Activated CD8-positive, alpha-beta memory T cell treated with anti-CD3 and anti-CD28 coated beads for 1 hour (primary cell): ENCODE measurements at places on chromosomes 3 and 15.

DNA sequence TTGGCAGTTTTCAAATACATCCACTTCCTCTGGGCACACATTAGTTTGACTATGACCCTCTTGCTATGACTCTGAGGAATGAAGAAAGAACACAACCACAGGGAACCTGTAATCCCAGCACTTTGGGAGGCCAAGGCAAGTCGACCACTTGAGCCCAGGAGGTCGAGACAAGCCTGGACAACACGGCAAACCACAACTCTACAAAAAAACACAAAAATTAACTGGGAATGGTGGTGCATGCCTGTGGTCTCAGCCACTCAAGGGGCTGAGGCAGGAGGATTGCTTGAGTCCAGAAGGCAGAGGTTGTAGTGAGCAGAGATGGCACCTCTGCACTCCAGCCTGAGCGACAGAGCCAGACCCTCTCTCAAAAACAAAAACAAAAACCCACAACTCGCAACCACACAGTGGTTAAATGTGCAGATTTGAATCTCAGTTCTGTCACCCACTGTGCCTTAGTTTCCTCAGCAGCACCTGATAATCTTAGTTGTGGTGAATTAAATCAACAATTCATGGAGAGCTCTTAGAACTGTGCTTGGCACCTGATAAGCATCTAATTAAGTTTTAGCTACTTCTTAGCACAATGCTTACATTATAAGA is 65.7 kb downstream of the MYLK start:
- no peak for DNase-seq

DNA sequence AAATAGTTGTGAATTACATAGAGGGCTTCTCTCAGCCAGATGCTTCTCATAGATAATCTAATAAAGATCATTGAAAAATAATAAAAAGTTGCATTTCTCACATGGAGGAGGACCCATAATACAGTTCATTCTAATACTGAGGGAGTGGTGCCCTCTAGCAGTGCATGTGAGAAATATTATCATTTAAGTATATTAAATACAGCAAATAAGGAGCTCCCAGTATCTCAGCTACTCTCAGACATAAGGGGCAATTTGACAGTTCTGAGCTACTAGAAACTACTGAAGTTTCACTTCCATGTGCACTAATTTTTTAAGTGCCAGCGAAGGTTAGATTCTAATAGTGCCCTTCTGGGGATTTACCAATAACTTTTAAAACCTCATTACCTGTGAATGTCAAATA is 188.3 kb downstream of the IL5RA start:
- DNase-seq = no peak

GRCh38 chr15:51837792-51838251 is 8.4 kb downstream of the TMOD3 start:
- no peak for DNase-seq

GRCh38 chr15:50380089-50380488 is 25.1 kb upstream of the GABPB1 start:
- no peak for DNase-seq

GRCh38 chr3:17500618-17501017 is 241.8 kb downstream of the TBC1D5 start:
- no peak for DNase-seq

GRCh38 chr15:58551084-58551763 is 119.4 kb downstream of the LIPC start:
- no peak for DNase-seq

- DNase-seq = no peak
Measured at GRCh38 chr3:32946973-32947788, 4.3 kb upstream of the CCR4 start.

GRCh38 chr3:153442386-153442785 is 280.4 kb downstream of the RAP2B start:
- DNase-seq = no peak

GRCh38 chr3:129917423-129918007 is 24.0 kb upstream of the TMCC1 start:
- DNase-seq = no peak

GRCh38 chr15:52102463-52102862 is 10.1 kb downstream of the BCL2L10 start:
- no peak for DNase-seq

- no peak for DNase-seq
Measured at GRCh38 chr3:14554715-14555114, 14.6 kb upstream of the GRIP2 start.
